ENCODE measurements at places on chromosomes 2 and 18.

- H3K4me3 ChIP-seq = no peak overlapping the region
- no peaks in the 10 kb centered on the region for H3K36me3 ChIP-seq
- H3K4me1 ChIP-seq = no peaks in the 10 kb centered on the region
- DNase-seq = no peak
Observed at GRCh38 chr2:47657886-47658489, 125.0 kb upstream of the MSH6 start.

DNA sequence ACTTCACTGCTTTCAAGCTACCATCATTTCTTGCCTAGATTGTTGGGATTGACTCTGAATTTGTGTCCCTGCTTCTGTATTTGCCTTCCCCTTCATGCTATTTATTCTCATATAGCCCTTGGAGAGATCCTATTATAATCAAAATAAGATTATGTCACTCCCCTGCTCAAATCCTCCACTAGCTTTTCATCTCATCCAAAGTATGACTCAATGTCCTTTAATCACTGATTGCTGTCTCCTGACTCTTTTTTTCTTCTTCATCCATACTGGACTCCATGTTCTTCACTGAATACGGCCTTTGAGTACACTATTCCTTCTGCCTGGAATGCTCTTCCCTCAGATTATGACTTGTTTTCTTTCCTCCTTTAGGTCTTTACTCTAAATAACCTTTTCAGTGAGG lies 5.0 kb downstream of the RBKS start:
- H3K27me3 ChIP-seq = no peaks in the 10 kb centered on the region
- peak overlapping the region; percentile 90 for H3K27ac ChIP-seq
- peaks cover 18% of the 10 kb centered on the region for H3K4me1 ChIP-seq
- no peak for DNase-seq
- no peak overlapping the region for H3K4me3 ChIP-seq
- H3K36me3 ChIP-seq = no peaks in the 10 kb centered on the region

DNA sequence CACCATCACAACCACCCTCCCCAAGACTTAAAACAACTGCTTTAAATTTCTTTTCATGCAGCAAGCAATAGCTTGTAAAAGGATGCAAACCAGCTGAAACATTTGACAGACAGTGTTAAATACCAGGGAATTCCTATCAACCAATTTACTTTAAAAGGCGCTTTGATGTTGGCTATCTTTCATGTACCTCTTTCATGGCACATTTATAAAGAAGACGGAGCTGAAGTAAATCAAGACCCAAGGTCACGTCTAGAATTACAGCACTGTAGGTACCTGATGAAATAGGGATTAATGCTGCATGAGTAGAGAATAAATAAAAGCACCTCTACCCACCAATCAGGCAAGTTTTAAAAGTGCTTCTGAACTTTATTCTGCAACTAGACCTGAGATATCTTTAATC lies 78.9 kb downstream of the SRBD1 start:
- peaks cover 6% of the 10 kb centered on the region for H3K36me3 ChIP-seq
- H3K4me1 ChIP-seq = no peaks in the 10 kb centered on the region
- H3K27me3 ChIP-seq = no peaks in the 10 kb centered on the region

DNA sequence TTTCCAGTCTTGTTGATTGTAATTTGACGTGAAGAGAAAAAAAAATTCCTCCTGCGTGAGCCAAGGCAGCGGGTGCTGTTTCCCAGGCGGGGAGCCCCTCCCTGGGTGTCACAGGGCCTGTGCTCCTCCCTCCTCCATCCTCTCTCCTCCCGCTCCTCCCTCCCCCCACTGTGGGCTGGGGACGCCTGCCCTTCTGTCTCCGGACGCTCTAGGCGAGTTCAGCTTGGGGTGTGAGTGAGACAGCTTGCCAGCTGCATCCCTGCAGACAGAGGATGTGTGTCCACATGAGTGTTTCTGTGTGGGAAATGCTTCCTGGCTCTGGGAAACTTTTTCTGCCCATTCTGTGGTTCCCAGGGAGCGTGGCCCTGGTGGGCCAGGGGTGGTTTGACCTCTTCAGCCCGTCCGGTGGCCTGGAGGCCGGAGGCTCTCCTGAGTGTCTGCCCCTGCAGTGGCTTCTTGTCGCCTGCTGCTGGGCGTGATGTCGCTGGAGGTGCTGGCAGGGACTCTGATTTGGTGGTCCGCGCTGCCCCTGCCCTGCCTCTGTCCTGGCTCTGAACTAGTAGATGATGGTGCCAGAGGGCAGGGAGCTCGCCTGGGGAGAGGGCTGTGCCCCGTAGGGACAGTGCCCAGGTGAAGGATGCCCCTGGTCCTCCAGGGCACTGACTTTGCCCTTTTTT lies 96.4 kb downstream of the USP40 start:
- peak; percentile 90 for DNase-seq
- no peak overlapping the region for H3K4me3 ChIP-seq
- peak overlapping the region; percentile 85 for H3K27ac ChIP-seq
- H3K27me3 ChIP-seq = no peaks in the 10 kb centered on the region

DNA sequence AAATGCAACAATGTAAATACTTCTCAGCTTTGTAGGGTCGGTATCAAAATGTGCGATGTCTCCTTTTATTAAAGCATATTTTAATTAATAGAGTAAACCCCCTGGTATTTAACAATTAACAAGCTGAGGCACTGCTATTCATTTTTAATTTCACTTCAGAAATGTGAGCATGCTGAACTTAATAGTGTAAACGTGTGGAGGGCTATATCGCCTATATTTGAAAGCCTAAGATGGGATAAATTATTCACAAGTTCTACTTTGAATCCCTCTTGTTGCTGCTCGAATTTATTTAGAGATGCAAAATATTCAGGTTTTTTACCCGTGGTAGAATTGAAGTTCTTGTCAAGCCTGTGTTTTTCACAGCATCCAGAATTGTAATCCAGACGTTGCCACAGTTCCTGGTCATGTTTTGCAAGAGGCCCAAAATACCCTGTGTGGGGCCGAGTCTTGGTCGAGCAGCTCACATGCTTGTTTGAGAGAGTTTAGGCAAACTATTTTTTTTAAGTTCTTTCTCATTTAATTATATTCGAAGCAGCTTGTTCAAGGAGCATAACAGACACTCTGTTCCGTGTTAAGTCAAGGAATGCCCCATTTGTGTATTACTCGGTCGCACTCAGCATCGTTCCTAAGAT lies 2.5 kb downstream of the SALL3 start:
- H3K4me3 ChIP-seq = no peak overlapping the region
- no peak for DNase-seq
- no peaks in the 10 kb centered on the region for H3K27me3 ChIP-seq
- H3K36me3 ChIP-seq = no peaks in the 10 kb centered on the region
- H3K4me1 ChIP-seq = peaks cover 28% of the 10 kb centered on the region

DNA sequence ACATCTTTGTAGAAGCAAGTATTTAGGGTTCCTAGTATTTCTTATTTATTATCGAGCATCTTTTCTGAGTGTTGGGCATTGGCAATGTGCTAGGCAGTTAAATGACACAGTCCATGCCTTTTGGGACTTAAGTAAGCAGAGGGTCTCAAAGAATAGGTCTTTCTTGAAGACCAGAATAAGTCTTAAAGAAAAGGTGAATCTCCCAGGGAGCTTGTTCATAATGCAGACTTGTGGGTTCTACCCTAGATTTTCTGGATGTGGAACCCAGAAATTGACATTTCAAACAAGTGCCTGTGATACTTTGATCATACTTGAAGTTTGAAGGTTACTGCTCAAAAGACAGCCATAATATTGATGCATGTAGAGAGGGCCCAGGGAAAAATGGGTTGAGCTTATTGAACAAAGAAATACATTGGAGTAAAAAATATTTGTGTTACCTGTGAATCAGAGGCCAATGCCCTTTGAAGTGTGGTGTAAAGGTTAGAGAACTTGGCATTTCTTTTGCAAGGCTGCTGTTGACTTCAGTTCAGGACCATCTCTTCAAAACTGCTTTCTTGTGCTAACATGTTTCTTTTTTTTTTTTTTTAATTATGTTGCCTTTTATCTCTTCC lies 24.4 kb downstream of the RPL37A start:
- H3K36me3 ChIP-seq = no peaks in the 10 kb centered on the region
- no peak overlapping the region for H3K27ac ChIP-seq

GRCh38 chr2:1222056-1222455 lies 191.2 kb upstream of the TPO start:
- no peak overlapping the region for H3K4me3 ChIP-seq
- H3K36me3 ChIP-seq = no peaks in the 10 kb centered on the region
- DNase-seq = no peak
- H3K27me3 ChIP-seq = no peaks in the 10 kb centered on the region
- H3K27ac ChIP-seq = no peak overlapping the region

DNA sequence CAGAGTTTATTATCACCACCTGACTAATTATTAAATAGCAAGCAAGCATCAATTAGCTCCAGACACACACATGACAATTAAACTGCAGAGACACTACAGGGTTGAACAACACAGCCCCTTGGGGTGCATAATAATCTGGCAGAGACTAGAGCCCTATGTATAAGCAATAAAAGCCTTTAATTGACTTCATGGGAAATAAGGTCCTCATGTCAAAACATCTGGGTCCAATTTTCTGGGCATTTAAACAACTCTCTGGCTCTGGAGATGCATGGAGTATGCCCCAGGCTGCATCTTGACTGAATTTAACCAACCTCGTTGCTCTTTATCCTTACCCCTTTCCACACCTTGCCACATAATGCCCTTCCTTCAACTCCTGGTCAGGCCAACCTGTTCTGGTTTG lies 270.7 kb upstream of the THUMPD2 start:
- H3K36me3 ChIP-seq = no peaks in the 10 kb centered on the region
- H3K4me1 ChIP-seq = no peaks in the 10 kb centered on the region
- H3K4me3 ChIP-seq = no peak overlapping the region
- no peak for DNase-seq
- no peak overlapping the region for H3K27ac ChIP-seq

DNA sequence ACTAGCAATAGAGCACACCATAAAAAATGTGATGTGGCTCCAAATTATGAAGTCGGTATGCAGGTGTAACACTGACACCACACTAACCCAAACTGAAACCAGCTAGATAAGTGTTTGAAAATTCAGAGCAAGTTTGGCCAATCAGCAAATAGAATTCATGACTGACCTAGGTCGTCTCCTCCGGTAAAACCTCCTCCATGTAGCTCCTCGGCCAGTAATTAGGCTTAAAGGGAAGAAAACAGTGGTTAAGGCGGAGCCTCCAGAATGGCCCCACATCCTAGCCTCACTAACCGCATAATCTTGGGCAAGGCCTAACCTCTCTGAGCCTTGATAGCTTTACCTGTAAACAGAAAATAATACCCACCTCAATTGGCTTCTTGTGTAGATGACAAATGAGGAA lies 30.1 kb downstream of the C1D start:
- H3K4me3 ChIP-seq = no peak overlapping the region
- DNase-seq = no peak
- H3K4me1 ChIP-seq = no peaks in the 10 kb centered on the region
- no peak overlapping the region for H3K27ac ChIP-seq
- no peaks in the 10 kb centered on the region for H3K27me3 ChIP-seq

DNA sequence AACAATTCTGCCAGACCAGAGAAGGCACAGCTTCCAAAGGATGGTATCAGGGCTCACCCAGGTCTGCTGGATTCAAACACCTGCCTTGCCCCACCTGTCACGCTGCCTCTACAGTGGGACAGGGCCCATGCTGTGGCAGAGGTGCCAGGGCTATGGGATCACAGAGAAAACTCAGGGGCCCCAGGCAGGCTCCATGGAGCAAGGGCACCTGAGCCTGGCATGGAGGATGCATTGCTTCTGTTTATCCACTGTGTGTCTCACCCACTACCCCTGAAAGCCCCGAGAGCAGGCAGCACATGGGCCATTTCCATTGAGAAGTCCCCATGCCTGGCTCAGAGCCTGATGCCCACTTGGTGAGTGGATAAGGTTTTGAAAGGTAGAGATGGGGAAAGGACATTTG lies 76.0 kb downstream of the TNS1 start:
- peaks cover 25% of the 10 kb centered on the region for H3K36me3 ChIP-seq
- no peak overlapping the region for H3K4me3 ChIP-seq
- DNase-seq = no peak
- peak overlapping the region; percentile 98 for H3K27ac ChIP-seq
- no peaks in the 10 kb centered on the region for H3K27me3 ChIP-seq

DNA sequence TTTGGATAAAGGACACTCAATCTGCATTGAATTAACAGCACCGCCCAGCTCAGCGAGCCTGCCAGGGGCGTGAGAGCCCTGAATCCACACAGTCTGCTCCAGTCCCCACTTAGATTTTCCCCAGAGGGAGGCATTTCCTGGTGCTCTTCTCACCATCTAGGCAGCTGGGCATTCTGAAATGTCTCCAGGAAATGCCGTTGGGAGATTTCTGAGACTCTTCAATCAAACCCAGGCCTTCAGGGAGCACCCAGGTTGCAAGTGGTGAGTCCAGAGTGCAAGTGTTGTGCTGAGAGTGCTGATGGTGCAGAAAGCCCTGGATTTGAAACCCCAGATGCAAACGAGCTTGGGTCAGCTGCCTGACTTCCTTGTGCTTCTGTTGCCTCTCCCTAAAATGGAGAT lies 23.4 kb upstream of the TMEM37 start:
- no peaks in the 10 kb centered on the region for H3K36me3 ChIP-seq
- H3K4me1 ChIP-seq = no peaks in the 10 kb centered on the region
- H3K27ac ChIP-seq = no peak overlapping the region
- no peak overlapping the region for H3K4me3 ChIP-seq
- peaks cover 8% of the 10 kb centered on the region for H3K27me3 ChIP-seq

- H3K27ac ChIP-seq = no peak overlapping the region
- DNase-seq = no peak
- no peaks in the 10 kb centered on the region for H3K27me3 ChIP-seq
- no peaks in the 10 kb centered on the region for H3K36me3 ChIP-seq
- H3K4me1 ChIP-seq = peaks cover 28% of the 10 kb centered on the region
Observed at GRCh38 chr2:7093376-7093775, 176.2 kb downstream of the RNF144A start.

GRCh38 chr2:203975912-203976311 lies 39.3 kb downstream of the ICOS start:
- H3K4me3 ChIP-seq = no peak overlapping the region
- no peaks in the 10 kb centered on the region for H3K27me3 ChIP-seq
- H3K27ac ChIP-seq = no peak overlapping the region
- no peak for DNase-seq
- H3K4me1 ChIP-seq = no peaks in the 10 kb centered on the region

Measured in tibial artery (tissue), 4 donors.